ENCODE measurements at places on chromosomes 3 and 15. TPM values are rescaled to one million over a fixed set of nuclear protein-coding genes. Genes with fewer than 3 reads are reported as not detected.

Gene MB21D2
- total RNA-seq: 4.3 TPM

Gene AADACL2
- not detected for total RNA-seq

Gene SNX22
- 0.80 TPM for total RNA-seq

Gene NFKBIZ
- total RNA-seq: 76.3 TPM

Gene CAMP
- not detected for total RNA-seq

Gene GUCA1C
- not detected for total RNA-seq

Gene BNIP2
- total RNA-seq: 79.7 TPM

Gene FOXB1
- total RNA-seq: 0.78 TPM

Gene AP3B2
- 0.17 TPM for total RNA-seq

Gene SSR3
- total RNA-seq: 118 TPM

Gene B2M
- total RNA-seq: 7,848 TPM

Gene OXTR
- total RNA-seq: 0.42 TPM

Gene CYP1A2
- not detected for total RNA-seq

Gene RBSN
- total RNA-seq: 21.8 TPM

Gene MYZAP
- total RNA-seq: not detected

Gene RSL24D1
- total RNA-seq: 96.0 TPM

Gene TMEM43
- 44.4 TPM for total RNA-seq

Gene MYO5C
- total RNA-seq: 1.6 TPM

Gene CD200R1L
- not detected for total RNA-seq

Gene TGM5
- 0.11 TPM for total RNA-seq

Gene MED12L
- 0.68 TPM for total RNA-seq

Gene CHRNA7
- 0.43 TPM for total RNA-seq

Gene WDR49
- total RNA-seq: not detected

Gene ITIH3
- total RNA-seq: not detected

Gene PLA2G4B
- 21.5 TPM for total RNA-seq

Gene FGF7
- total RNA-seq: not detected

Gene AHSG
- not detected for total RNA-seq

Gene TMEM207
- not detected for total RNA-seq

Gene TMEM115
- total RNA-seq: 24.4 TPM

Gene LIPC
- total RNA-seq: 7.4 TPM

Gene MESP2
- not detected for total RNA-seq

Gene DPPA4
- total RNA-seq: not detected

Gene TMIE
- 0.77 TPM for total RNA-seq

Gene CPNE4
- total RNA-seq: not detected

Gene SEMA3G
- total RNA-seq: 0.06 TPM

Gene LMAN1L
- 0.36 TPM for total RNA-seq

Gene FHIT
- total RNA-seq: 3.7 TPM

Gene NLGN1
- total RNA-seq: not detected

All from activated naive CD8-positive, alpha-beta T cell treated with anti-CD3 and anti-CD28 coated beads, Interleukin-2, amount 10 ng/mL, durations not matched to agents 7 days and 5 days (primary cell).